DMS153 (cell line): ENCODE measurements at places on chromosomes 12 and 14.

DNA sequence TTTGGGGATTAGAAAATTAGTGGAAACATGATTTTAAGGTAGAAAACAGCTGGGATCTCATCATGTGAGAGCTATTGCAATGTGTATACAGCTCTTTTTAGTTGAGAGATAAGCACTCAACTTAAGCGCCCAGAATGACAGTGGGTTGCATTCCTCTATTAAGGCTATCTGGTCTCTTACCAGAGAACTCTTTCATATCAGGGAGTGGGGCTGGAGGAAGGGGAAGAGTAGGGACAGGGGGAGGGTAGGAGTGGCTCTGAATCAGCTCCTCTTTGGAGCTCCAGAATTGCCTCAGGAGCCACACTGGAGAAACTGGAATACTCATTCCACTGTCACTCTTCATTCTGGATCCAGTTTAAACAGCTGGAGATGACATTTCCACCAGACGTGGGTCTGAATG is 9.2 kb upstream of the PLEKHG3 start:
- DNase-seq = no peak

DNA sequence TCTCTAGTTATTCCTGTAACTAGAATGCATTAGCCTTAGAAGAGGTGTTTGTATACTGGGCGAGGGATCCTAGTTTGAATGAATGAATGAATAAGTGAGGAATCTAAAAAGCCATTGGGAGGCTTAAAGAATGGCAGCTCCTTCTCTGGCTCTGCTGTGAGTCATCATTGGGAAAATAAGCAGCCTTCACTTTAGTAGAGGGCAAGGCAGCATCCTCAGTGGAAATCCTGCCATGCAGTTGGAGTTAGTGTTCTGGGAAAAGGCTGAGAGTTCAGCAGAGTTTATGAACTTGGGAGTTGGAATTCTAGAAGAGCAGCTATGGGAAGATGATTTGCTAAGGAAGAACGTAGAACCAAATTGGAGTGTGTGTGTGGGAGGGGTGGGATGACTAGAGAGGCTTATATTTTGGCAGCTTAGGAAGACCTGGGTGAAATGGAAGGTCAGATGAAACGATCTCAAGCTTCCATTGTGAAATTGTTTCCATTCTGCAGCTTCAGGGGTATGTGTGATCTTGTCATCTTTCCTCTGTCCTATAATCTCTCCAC is 120.8 kb downstream of the PTCSC3 start:
- DNase-seq = no peak

GRCh38 chr12:61655241-61655640 is 605.0 kb upstream of the USP15 start:
- no peak for DNase-seq

DNA sequence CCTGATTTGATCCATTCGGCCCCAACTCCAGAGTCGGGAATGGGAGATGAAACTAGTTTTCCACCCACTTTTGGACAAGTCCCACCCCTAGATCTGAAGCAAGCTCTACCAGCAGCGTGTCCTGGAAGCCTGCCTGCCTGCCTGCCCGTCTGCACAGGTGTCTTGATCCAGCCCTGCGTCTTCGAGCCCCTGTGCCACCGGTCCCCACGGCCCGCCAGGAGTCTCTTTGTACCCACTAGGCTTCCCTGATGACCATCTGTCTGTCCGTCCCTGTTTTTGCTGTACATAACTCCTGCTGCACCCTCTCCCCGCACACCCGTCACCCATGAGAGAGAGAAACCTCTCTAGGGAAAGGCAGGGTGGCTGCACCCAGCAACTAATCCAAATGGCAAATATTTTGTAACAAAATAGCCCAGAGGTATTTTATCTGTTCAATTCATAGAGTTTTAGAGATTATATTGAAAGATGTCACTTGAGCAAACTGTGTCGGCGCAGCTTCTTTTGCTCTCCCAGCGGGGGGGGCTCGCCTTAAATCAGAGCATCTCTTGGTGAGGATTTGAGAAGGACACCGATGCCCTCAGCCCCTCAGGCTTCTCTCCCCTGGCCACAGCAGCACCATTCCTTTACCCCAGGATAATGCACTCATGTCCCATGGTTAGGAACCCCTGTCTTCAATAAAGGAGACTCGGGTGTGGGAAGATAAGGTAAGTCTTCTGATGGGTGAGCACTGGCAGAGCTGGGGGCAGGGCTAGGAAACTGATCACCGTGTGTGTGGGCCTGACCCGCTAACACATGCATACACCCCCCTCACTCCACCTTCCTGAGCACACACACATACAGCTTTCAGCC is 35.8 kb downstream of the SLC6A12 start:
- DNase-seq = no peak

DNA sequence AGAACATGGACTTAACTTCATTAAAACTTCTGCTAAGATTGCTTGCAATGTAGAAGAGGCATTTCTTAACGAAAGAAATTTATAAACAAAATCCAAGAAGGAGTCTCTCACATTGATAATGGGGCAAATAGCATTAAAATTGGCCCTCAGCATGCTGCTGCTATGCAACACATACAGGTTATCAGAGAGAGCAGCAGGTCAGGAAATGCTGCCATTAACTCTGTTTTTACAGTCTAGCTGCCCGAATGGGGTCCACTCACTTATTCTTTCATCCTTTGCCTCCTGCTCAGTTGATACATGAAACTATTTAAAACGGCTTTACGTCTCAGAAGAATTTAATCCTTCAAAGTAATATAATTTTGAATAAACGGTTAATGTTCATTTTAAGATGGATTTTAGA is 620.4 kb downstream of the SLC16A7 start:
- DNase-seq = no peak

- DNase-seq = no peak
Measured at GRCh38 chr12:47903151-47903611, 1.6 kb downstream of the VDR start.

DNA sequence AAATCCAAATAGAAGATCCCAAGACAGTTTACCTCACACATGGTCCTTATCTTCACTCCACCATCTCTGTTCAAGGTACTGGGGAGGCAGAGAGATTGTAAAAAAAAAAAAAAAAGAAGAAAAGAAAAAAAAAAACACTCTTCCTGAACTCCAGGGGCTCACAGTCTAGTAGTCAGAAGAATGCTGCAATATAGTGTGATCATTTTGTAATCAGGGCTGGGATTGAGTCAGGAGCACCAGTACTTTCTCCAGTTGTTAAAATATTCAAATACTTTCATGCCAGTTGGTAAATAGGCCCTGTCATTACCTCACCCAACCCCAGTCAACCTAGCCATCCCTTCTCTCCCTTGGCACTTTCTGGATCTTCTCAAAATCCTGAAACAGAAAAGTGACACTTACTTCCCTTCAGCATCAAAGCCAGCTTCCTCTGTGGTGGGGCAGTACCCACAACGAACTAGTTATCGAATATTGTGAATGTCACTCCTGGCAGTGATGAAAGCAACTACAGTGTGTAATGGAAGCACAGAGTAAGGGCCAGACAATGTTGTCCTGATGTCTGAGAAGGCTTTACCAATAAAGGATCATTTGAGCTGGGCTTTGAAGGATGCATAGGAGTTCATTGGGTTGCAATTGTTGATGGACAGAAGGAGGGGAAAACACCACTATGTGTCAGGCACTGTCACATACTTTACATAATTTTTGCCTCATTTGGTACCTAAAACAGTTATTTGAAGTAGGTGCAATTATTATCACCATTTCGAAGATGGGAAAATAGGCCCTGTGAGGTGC is 44.3 kb upstream of the HSPB8 start:
- DNase-seq = no peak

DNA sequence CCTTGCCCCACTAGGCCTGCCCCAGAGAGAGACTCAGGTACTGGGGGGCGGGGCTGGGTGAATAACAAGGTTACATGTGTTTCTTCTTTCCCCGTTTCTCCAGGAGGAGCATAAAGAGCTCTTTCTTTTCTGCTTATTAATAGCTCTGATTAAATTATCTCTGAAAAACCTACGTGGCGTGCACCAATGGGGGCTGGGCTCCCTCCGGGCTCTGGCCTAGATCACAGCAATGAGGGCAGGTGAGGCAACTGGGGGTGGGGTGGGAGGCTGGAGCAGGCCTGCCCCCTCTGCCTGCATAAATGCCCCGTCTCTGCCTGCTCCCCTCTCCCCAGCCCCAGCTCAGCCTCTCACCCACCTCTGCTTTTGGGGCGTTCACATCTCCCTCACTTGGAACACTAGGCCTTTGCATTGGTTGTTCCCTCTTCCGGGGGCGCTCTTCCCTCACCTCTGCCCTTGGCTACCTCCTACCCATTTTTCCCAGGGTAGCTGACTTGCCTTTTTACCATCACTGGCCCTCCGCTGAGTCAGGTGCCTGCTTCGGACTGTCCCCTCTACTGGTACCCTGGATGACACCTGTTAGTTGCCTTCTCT is 4.1 kb upstream of the FAM222A start:
- DNase-seq = no peak

DNA sequence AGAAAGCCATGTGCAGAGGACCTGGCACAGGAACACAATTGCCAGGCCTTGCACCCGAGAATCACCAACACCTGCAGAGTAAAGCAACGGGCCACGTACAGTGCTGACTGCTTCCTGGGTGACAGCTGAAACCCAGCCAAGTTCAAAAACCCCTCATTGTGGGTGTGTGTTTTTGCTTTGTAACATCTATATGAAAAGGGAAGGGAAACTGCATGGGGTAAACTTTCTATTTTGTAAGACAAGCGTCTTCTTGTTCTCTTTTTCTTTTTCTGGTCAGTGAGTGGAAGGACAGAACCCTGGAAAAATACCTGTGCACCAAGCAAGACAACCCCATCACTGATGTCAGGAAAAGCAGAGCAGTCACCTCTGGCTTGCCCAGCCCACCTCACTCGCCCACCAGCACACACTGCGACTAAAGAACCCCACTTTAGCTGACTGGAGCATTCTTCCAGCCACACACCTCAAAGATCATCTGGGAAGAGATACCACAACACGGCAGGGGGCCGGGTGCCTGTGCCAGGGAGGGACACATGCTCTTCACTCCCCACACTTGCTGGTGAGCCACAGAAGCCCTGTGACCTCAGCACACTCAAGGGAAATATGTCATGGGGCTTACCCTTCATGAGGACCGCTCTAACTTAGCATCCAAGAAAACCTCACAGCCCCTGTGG is 172.3 kb downstream of the NDUFA12 start:
- DNase-seq = peak; percentile 20

- DNase-seq = no peak
Measured at GRCh38 chr12:57735952-57736740, 2.4 kb downstream of the AGAP2 start.

GRCh38 chr12:10614056-10614370 is 604 bp upstream of the MAGOHB start:
- DNase-seq = no peak

DNA sequence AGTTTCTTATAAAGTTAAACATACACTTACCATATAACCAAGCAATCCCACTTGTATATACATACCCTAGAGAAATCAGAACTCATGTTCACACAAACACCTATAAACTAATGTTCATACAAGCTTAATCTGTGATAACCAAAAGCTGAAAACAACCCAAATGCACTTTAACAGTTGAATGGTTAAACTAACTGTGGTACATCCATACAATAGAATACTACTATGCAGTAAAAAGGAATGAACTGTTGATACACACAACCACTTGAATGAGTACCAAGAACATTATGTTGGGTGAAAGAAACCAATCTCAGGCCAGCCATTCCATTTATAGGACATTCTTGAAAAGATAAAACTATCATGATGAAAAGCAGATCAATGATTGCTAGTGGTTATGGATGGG is 427.6 kb downstream of the DPF3 start:
- DNase-seq = no peak

DNA sequence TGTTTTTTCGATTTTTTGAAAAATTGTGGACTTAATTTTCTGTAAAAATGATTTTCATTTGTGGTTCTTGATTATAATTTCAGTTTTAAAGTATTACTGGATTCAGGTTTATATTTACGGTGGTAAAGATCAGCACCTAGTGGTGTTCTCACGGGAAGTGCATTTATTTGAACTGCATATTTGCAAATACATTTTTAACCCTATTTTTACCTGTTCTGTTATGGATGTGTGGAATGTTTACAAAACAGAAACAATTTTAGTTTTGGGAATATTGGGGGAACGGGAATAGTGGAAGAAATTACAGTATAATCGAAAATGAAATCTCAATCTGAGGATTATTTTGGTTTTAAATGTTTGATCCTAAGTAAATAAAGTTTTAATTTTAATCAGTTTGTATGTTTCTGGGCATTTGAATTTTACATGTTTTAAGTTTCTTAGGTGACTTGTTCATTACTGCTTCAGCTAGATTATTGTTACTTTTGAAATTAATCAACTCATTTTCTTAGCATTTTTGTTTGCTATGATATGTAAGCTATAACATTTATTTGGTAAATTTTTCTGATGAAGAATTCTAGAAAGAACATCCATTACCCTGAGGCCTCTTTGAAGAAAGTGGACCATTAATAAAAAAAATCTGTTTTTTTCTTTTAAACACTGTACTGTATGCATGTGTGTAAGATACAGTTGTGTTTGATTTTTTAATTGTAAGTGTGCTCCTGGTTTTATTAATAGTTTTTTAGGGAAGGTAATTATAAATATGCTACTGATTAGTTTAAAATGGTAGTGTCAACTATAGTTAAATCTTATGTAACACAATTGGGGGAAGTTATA is 942 bp downstream of the ATF7IP start:
- DNase-seq = no peak

GRCh38 chr14:68927956-68928675 is 51.0 kb downstream of the ACTN1 start:
- no peak for DNase-seq

- peak; percentile 8 for DNase-seq
Measured at GRCh38 chr14:68945585-68946488, 33.3 kb downstream of the ACTN1 start.

GRCh38 chr12:26135010-26135420 is 10.2 kb upstream of the BHLHE41 start:
- DNase-seq = peak; percentile 8

GRCh38 chr12:76060111-76060510 is 24.4 kb downstream of the NAP1L1 start:
- no peak for DNase-seq

- DNase-seq = no peak
Measured at GRCh38 chr12:12903642-12904609, 12.6 kb downstream of the GPRC5A start.

DNA sequence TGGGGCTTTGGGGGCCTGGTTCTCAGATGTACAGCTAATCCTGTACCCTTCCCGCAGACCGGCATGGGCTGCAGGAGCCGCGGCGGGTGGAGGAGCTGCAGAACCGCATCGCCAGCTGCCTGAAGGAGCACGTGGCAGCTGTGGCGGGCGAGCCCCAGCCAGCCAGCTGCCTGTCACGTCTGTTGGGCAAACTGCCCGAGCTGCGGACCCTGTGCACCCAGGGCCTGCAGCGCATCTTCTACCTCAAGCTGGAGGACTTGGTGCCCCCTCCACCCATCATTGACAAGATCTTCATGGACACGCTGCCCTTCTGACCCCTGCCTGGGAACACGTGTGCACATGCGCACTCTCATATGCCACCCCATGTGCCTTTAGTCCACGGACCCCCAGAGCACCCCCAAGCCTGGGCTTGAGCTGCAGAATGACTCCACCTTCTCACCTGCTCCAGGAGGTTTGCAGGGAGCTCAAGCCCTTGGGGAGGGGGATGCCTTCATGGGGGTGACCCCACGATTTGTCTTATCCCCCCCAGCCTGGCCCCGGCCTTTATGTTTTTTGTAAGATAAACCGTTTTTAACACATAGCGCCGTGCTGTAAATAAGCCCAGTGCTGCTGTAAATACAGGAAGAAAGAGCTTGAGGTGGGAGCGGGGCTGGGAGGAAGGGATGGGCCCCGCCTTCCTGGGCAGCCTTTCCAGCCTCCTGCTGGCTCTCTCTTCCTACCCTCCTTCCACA is 7.6 kb downstream of the NR4A1 start:
- no peak for DNase-seq
